ENCODE measurements at places on chromosomes 4 and X. TPM values are rescaled to one million over a fixed set of nuclear protein-coding genes. Genes with fewer than 3 reads are reported as not detected.

DTHD1 gene
- not detected for polyA plus RNA-seq

GLRB gene
- polyA plus RNA-seq = not detected

POU4F2 gene
- not detected for polyA plus RNA-seq

SCOC gene
- polyA plus RNA-seq = 44.4 TPM

ASB12 gene
- polyA plus RNA-seq = 0.55 TPM

PRPS2 gene
- 26.0 TPM for polyA plus RNA-seq

STPG2 gene
- not detected for polyA plus RNA-seq

LUZP4 gene
- not detected for polyA plus RNA-seq

KIAA1210 gene
- polyA plus RNA-seq = not detected

ITGB1BP2 gene
- not detected for polyA plus RNA-seq

HOPX gene
- 0.64 TPM for polyA plus RNA-seq

CXCR3 gene
- polyA plus RNA-seq = 1.5 TPM

GAGE12H gene
- polyA plus RNA-seq = not detected

PAGE1 gene
- polyA plus RNA-seq = not detected

GYPE gene
- 3.6 TPM for polyA plus RNA-seq

LRP2BP gene
- 0.58 TPM for polyA plus RNA-seq

PTTG2 gene
- 0.56 TPM for polyA plus RNA-seq

SLC10A7 gene
- 7.9 TPM for polyA plus RNA-seq

NXF2B gene
- polyA plus RNA-seq = not detected

UCHL1 gene
- polyA plus RNA-seq = not detected

KLHL34 gene
- polyA plus RNA-seq = 5.1 TPM

RASSF6 gene
- 0.20 TPM for polyA plus RNA-seq

FTSJ1 gene
- polyA plus RNA-seq = 56.4 TPM

PPBP gene
- polyA plus RNA-seq = not detected

SERTM2 gene
- polyA plus RNA-seq = not detected

JCHAIN gene
- polyA plus RNA-seq = 2.3 TPM

CXCL8 gene
- not detected for polyA plus RNA-seq

LRCH2 gene
- not detected for polyA plus RNA-seq

TRIM61 gene
- polyA plus RNA-seq = 0.53 TPM

DLG3 gene
- 3.8 TPM for polyA plus RNA-seq

DGAT2L6 gene
- polyA plus RNA-seq = not detected

POLN gene
- polyA plus RNA-seq = 0.95 TPM

SH3BP2 gene
- polyA plus RNA-seq = 11.3 TPM

ARAP2 gene
- polyA plus RNA-seq = 10.4 TPM

SLC35A2 gene
- 6.7 TPM for polyA plus RNA-seq

ZNF41 gene
- polyA plus RNA-seq = 4.8 TPM

RASGEF1B gene
- polyA plus RNA-seq = 5.2 TPM

REELD1 gene
- polyA plus RNA-seq = not detected

CCKAR gene
- polyA plus RNA-seq = not detected

KCNE5 gene
- not detected for polyA plus RNA-seq

FGF2 gene
- not detected for polyA plus RNA-seq

RRH gene
- not detected for polyA plus RNA-seq

PLP1 gene
- not detected for polyA plus RNA-seq

HSFX2 gene
- polyA plus RNA-seq = not detected

SMIM31 gene
- polyA plus RNA-seq = not detected

GABRA4 gene
- polyA plus RNA-seq = not detected

EMCN gene
- polyA plus RNA-seq = not detected

CTAG2 gene
- polyA plus RNA-seq = not detected

SNCA gene
- 2.3 TPM for polyA plus RNA-seq

HS3ST1 gene
- not detected for polyA plus RNA-seq

NMU gene
- polyA plus RNA-seq = not detected

ARHGAP4 gene
- polyA plus RNA-seq = 147 TPM

NIPAL1 gene
- polyA plus RNA-seq = 0.86 TPM

KCNIP4 gene
- polyA plus RNA-seq = not detected

NEXMIF gene
- polyA plus RNA-seq = 0.82 TPM

HS6ST2 gene
- polyA plus RNA-seq = not detected

All from naive thymus-derived CD4-positive, alpha-beta T cell (primary cell).